Neural crest cell (in vitro differentiated cells): ENCODE measurements at places on chromosomes 7 and 10. TPM values are rescaled to one million over a fixed set of nuclear protein-coding genes. Genes with fewer than 3 reads are reported as not detected.

The ADCYAP1R1 gene
- total RNA-seq: 8.8 and 9.0 TPM in 2 replicates

The ANKRD30A gene
- not detected in 2 replicates for total RNA-seq

The WDR11 gene
- total RNA-seq: 45.4 and 52.5 TPM in 2 replicates

The SH2D4B gene
- total RNA-seq: 0.09 and 0.16 TPM in 2 replicates
